Midbrain (tissue), 1 donor: ENCODE measurements at places on chromosomes 13 and 19.

DNA sequence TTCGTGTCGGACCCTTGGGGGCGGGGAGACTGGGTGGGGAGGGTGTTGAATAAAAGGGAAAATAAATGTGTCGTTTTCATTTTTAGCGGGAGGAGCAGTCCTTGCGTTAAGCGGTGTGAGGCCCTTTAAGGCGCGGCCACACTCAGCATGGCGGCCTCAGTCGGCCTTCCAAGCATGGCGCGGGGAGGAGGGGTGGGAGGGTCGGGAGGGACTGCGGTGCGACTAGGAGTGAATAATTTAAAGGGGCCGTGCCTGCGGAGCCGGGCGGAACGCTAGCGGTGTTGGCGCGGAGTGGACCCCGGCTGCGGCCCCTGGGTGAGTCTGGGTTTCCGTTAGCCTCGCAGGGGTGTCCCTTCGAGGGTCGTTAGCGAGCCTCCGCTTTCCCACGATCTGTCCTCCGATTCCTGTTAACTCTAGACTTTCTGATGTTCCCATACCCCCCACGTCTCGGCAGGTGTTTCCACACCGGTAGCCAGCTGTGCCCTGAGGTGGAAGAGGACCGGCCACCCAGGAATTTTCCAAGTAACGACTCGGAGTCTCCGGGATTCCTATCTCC is 1.5 kb upstream of the PNPLA6 start:
- peak; percentile 92 for DNase-seq

DNA sequence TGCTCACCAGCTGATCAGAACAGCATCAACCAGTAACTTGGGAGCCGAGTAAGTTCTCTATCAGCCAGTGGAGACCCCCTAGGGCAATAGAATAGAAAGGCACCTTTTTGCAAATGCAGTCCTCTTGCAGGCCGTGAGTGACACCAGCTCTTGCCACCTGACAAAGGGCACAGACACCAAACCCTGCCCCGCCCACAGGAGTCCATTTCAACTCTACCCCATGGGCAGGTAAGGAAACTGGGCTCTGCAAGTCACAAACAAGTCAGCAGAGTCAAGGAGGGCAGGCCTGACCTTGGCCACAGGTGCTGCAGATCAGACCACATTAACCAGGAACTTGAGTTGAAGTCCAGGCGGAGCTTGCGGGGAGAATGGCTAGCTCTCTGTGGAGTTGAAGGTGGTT is 77.4 kb upstream of the SPATA13 start:
- no peak for DNase-seq

- DNase-seq: no peak
These were observed 1135.9 kb upstream of the PCDH20 start for GRCh38 chr13:62551588-62551987.

DNA sequence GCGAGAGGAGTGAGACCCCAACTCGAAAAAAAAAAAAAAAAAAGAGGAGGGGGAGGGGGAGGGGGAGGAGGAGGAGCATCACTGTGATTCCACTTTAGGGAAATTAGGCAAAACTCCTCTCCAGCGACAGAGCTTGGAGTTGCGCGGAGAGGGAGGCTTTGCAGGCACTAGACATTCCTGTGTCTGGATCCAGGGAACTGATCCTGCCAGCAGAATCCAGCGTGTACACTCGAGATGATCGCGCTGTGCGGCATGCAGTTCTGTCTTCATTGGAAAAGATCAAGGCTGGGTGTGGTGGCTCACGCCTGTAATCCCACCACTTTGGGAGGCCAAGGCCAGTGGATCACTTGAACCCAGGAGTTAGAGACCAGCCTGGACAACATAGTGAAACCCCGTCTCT is 29.6 kb upstream of the KLF2 start:
- no peak for DNase-seq

DNA sequence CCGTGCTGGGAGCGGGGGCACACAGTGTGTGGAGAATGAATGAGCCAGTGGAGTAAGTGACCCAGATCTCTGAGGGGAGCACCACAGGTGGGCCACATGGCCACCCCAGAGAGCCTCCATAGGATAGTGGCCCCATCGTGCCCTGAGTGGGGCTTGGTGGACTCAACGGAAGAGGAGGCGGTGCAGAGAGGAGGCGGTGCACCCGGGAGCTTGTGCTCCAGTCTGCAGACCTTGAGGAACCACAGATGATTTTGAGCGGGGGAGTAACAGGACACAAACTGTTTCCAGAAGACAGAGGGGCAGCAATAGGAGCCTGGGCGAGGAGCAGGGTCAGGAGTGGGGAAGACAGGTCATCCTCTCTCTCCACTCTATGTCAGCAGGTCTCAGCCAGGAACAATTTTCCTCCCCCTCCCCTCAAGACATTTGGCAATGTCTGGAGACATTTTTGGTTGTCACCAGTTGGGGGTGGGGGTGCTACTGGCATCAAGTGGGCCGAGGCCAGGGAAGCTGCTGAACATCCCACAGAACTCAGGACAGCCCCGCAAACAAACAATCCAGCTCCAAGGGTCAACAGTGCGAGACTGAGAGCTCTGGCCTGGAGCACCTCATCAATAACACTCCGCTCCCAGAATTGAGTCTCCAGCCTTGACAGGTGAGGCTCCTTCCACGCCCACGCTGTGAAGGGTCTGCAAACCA is 182.2 kb downstream of the USP12 start:
- no peak for DNase-seq
